ENCODE measurements at places on chromosomes 2 and 18.

GRCh38 chr18:35348001-35348400 lies 3.8 kb upstream of the ZNF24 start:
- no peak for DNase-seq

DNA sequence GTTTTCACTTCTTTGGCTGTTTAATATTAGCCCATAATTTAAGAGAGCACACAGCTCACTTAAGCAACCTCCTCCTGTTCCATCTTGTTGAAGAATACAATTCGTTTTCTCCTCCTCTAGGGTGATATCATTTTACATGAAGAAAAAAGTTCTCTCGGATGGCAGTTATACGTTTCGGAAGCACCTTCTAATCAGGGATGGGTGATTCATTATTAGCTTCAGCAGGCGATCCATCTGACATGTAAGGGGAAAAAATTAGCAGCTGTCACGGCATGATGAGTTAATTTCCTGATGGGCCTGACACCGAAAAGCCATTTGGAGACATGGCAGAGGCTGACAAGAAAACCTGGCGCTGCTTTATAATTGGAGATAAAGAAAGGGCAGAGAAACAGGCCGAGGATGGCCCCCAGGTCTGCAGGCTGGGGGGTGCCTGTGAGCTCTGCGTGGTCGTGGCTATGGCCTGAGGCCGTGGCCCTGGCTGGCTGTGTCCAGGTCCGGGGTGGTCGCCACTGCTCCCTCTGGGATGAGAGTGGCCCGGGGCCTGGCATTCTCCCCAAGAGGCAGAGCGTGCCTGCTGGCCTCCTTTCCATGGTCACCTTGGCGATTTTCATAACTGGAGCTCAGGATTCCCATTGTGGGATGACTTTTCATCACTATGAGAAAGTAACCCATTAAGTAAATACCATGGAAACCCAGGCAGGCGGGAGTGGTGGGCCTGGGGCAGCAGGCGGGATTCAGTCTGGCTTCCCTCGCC lies 140.1 kb downstream of the PTGR3 start:
- DNase-seq: no peak

DNA sequence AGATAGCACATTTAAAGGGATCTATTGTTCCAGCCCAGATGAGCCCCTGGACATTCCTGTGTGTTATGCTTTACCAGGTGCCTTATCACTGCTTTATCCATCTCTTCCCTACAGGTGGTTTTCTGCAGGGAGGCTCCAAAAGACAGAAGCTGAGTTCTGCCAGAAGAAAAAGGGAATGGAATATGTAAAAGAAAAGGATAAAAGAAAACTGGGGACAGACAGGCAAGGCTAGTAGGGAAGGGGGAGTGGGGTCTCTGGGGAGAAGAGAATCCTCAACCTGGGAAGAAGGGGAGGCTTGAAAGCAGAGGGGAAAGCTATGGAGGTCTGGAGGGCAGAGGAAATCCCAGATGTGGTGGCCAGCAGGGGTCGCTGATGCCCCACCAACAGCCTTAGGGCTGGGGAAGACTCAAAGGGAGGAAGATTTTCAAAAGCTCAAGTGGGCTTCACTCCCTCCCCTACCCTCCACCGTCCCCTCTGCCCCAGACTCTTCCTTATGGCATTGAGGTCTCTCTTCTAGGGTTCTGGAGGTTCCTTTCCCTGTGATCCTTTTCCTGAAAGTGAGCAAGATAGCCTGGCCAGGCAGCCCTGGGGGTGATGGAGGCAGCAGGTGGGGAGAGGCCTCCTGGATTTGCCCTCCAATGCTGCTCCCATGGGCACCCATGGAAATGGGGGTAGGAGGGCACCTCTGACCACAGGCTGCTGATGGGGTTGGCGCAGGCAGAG lies 178.1 kb upstream of the PKDCC start:
- DNase-seq: peak; percentile 12

- DNase-seq: no peak
Measured at GRCh38 chr2:28219758-28220368, 172.8 kb upstream of the FOSL2 start.

GRCh38 chr2:62539606-62540407 lies 33.8 kb upstream of the TMEM17 start:
- DNase-seq: no peak

- no peak for DNase-seq
Measured at GRCh38 chr2:218727502-218728165, 17.0 kb downstream of the TTLL4 start.

DNA sequence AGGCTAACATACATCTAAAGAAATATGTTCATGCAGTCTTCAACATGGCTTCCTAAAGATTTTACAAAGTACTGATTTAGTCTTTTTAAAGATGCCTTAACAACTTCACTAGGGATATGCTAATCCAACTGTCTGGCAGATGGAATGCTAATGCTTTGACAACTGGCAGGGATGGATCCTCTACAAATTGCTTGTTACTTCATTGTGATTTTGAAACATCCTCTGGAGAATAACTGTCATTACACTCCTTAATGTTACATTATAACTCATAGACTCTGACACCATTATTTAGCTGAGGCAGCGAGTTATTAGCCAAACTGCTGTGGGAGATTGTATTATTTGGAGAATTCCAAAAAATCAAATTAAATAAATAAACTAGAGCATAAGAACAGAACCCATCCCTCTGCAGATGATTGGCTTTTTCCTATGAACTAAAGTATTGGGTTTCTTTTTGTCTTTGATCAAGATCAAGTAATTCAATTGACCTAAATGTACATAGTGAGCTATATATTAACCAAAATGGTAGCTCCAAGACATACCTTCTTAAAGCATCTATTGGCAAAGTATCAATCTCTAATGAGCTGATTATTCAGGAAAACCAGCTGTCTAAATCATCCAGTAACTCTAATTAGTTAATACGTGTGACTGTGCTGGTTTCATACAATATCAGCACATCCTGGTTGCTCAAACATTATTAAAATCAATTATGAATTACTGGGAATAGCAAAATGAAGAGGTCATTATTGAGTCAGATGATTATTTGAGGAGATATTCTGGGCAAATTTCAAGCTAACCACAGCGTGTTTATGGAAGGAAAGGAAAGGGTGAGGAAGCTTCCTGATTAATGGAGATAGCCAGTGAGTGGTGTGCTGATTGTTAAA lies 321.3 kb upstream of the TFPI start:
- no peak for DNase-seq

DNA sequence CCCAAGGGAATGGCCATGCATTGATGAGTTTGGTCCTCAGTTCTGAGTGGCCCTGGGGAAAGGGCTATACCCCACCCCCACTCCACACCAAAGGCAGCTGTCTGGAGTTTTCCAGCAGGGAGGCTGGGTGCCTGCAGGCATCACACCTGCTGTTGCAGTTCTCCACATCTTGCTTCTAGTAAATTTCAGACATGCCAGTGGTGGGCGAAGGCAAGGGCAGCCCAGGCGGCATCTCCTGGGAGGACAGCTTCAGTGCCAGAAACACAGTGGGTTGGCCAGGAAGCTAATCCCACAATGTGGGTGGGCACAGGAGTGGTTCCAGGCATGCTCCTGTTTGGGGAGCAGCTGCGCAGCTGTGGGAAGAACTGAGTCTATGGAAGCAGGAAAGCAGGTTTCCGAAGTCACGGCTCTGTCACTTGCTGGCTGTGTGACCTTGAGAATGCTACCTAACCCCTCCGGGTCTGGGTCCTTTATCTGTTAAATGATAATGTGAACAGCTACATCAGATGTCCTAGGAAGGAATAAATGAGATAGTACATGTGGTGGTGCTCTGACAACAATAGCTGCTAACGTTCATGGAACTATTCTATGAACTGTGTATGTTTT lies 84.6 kb upstream of the SPTBN1 start:
- no peak for DNase-seq

DNA sequence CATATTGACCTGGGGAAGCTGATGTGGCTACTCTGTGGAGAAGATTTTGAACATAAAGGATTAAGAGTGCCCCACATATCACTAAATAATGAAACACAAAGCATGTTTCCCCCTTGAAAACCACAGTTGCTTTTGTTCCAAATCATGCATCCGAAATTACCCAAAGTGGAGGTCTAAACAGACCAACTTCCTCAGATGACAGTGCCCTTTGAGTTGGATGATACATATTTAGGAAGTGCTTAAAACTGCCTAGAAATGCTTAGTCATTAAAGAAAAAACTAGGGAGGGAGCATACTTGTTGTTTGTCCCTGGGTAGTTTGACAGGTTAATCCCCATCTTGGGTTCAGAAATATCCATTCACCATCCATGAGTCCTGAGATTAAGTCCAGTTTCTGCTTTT lies 1070.3 kb downstream of the SUCLG1 start:
- DNase-seq: no peak

GRCh38 chr2:143356736-143357446 lies 227.7 kb downstream of the ARHGAP15 start:
- no peak for DNase-seq
